ENCODE measurements at places on chromosomes 6 and 20. TPM values are rescaled to one million over a fixed set of nuclear protein-coding genes. Genes with fewer than 3 reads are reported as not detected.
A peak's percentile ranks its signal among the peaks of the same experiment; 100 is the strongest.

Gene AAR2
- 21.6 TPM for total RNA-seq

Gene ZFP57
- total RNA-seq, result not detected

Gene NOX3
- total RNA-seq, result not detected

Gene PHACTR1
- total RNA-seq, result 3.3 TPM

Gene C6orf52
- not detected for total RNA-seq

Gene CST2
- total RNA-seq, result not detected

Gene NEU1
- total RNA-seq, result 47.1 TPM

Gene FAXC
- total RNA-seq, result 2.2 TPM

Gene DHX35
- 6.4 TPM for total RNA-seq

Gene CGAS
- 4.6 TPM for total RNA-seq

Gene CLDN20
- not detected for total RNA-seq

Gene ADGB
- not detected for total RNA-seq

Gene LBP
- not detected for total RNA-seq

DNA sequence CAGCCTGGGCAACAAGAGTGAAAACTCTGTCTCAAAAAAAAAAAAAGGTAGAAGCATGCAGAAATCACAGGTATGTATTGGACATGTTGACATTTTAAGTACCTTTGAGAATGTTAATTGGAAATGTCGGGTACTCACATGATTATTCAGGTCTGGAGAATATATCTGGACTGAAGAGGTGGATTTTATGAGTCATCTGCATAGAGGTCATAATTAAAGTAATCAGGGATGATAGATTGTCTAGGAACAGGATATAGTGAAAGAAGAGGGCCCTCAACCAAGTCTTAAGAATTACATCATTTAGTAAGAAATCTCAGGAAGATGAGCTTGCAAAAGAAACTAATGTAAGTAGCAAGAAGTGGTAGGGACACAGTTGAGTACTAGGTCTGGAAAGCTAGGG lies 212.5 kb downstream of the UTRN start:
- DNase-seq, result no peak

DNA sequence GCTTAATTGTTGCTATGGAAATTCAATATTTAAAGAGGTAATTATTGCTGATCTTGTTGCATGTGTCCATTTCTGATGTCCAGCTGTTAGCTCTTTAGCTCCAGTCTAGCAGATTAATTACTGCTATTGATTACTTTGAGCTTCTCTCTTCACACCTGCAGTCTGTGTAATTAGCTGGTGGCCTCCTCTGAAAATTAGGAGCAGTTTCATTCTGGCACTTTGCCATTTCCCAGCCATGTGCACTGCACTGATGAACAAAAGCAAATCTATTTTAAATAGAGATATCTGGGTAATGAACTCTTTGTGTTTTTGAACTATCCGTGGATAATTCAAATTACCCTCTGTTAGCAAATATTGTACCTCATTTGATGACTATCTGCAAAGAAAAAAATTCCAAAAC lies 275.9 kb downstream of the RNF144B start:
- DNase-seq, result no peak

- DNase-seq, result peak; percentile 34
Measured at GRCh38 chr6:41093729-41094128, 21.0 kb downstream of the NFYA start.

- no peak for DNase-seq
Measured at GRCh38 chr6:56266011-56266410, 18.6 kb upstream of the COL21A1 start.

GRCh38 chr6:78909391-78909790 lies 42.0 kb downstream of the IRAK1BP1 start:
- peak; percentile 48 for DNase-seq

DNA sequence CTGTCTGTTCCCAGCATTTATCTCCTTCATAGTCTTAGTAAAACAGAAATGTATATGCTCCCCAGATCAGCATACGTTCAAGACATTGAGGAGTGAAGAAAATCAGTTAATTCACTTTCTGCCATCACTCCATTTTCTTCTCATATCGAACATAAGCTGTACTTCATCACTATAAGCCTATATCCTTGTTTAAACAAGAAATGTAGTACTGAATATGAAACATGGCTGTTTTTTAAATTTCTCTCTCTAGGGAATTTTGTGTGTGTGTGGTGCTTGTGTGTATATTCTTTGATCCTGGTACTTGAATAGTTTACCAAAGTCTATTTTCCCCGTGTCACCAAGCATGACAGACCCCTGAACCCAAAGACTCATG lies 107.1 kb downstream of the HFE start:
- no peak for DNase-seq

DNA sequence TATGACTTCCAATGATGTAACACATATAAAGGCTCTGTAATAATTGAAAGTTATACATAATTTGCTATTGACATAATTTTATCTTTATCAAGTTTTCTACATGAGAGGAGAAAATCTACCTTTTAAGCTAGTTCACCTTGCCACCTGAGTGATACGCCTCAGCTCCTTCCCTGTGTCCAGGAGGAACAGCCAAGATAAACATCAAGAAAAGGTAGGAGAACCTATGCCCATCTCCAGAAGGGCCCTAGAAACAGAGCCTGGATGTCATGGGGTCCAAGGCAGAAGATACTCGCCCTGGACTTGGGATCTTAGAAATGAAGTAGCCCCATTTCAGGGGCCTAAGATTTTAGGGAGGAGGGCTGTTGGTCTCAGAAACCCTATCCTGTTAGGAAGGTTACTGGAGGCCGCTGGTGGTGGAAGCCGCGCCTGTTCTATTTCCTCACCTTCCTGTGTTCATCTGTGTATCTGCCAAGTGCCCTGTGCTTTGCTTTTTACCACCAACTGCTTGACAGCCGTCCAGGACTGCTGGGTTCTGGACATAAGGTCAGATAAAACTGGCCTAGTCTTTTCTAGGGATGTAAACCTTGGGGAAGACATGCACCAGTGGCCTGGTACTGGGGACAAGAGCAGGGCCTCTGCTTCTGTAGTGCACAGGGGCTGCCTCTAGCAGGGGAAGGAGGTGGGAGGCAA lies 178.5 kb downstream of the ARID1B start:
- no peak for DNase-seq

GRCh38 chr20:50286174-50286511 lies 95.5 kb downstream of the CEBPB start:
- no peak for DNase-seq

- DNase-seq, result no peak
Measured at GRCh38 chr6:21845439-21846140, 252.0 kb downstream of the SOX4 start.

DNA sequence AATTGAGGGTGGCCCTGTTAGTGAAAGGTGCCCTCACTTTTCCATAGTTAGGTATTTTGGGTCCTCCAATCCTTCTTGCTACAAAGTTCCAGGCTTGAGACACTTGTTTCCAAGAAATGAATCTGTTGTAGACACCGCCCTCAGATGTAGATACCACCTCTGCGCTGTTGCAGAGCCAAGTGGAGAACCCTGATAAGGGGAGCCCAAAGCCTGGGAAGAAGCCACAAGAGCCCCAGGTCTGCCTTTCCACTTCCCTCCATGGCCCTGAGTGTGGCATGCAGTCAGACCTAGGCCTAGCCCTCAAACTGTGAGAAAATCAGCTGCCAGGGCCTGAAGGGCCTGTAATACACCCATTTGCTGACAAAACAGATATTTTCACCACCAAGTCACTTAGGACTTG lies 37.1 kb downstream of the DTD1 start:
- no peak for DNase-seq

DNA sequence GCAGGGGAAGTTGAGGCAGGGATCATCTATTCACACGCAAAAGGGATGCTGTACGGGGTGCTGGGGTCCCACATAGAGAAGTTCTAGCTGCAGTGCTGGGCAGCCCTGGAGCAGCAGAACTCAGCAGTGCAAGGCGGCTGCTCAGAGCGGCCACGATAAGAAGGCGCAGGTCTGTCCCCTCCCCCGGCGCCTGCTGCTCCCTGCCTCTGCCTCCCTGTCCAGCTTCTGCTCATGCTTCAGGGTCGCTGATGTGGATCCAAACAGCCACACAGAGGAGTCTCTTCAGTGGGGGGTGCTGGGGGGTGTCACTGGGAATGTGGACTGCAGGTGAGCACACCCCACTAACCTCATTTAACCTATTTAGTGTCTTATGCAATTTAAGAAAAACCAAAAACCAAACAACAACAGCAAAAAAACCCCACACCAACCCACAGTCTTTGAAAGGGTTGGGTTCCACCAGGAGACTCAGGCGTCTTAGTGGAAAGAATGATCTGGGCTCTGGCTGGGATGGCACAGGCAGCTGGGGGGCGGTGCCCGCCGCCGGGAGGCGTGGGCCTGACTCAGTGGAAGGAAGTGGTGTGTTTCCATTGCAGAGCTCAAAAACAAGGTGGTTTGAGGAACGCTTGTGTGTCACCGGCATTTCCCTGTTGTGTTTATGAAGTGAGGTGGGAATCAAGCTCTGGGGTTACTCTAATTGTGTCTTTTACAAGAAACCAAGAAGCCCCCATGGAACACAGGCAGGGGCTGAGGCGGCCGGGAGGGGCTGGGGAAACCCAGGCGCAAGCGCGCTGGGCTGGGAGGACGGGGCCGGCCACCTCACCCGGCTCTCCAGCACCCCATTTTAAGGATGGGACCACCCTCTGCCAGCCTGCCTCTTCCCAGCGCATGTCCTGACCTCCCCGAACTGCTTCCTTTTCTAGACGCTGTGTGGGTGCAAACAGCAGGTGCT lies 55.1 kb downstream of the IRF4 start:
- DNase-seq, result no peak

- no peak for DNase-seq
Measured at GRCh38 chr20:39623584-39624234, 661.6 kb downstream of the DHX35 start.

DNA sequence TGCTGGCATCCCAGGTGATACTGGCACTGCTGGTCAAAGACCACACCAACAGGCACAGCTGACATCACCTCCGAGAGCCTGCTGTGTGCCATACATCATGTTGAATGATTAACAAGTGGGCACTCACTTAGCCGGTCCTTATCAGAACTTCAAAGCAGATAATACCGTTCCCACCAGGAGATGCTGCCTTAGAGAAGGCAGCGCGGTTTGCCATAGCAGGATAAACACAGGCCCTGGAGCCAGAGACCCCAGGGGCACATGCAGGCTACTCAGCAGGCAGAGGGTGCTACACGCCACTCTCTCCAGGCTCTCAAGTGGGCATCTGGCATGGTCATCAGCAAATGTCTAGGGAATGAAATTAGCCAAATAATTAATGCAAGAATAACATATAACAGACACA lies 86.5 kb upstream of the CST7 start:
- DNase-seq, result no peak

- no peak for DNase-seq
Measured at GRCh38 chr6:15434263-15434662, 188.4 kb downstream of the JARID2 start.
